ENCODE measurements at places on chromosomes 7 and 10.

GRCh38 chr10:71316056-71316785 lies 2.8 kb upstream of the SLC29A3 start:
- peak; percentile 18 for DNase-seq

- peak; percentile 6 for DNase-seq
These were observed 16.8 kb downstream of the GIMAP5 start for GRCh38 chr7:150753826-150754603.

GRCh38 chr7:115066050-115066449 lies 144.2 kb downstream of the MDFIC start:
- DNase-seq: no peak

DNA sequence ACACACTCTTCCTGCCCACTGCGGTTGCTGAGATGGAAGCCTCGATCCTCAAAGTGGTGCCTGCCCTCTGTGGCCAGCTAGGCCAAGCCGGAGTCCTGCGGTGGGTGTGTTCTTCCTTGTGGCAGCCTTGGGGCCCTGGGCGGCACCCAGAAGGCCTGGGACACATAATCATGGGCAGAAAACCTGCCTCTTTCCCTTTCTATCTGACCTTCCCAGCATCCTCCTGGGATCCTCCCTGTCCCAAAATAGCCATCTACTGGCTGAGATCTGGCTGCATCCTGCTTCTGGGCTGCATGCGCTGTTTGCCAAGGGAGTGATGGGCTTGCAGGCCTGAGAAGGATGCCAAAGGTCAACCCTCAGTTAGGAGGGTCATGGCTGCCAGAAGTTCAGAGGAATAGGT lies 23.9 kb downstream of the COL13A1 start:
- DNase-seq: no peak

DNA sequence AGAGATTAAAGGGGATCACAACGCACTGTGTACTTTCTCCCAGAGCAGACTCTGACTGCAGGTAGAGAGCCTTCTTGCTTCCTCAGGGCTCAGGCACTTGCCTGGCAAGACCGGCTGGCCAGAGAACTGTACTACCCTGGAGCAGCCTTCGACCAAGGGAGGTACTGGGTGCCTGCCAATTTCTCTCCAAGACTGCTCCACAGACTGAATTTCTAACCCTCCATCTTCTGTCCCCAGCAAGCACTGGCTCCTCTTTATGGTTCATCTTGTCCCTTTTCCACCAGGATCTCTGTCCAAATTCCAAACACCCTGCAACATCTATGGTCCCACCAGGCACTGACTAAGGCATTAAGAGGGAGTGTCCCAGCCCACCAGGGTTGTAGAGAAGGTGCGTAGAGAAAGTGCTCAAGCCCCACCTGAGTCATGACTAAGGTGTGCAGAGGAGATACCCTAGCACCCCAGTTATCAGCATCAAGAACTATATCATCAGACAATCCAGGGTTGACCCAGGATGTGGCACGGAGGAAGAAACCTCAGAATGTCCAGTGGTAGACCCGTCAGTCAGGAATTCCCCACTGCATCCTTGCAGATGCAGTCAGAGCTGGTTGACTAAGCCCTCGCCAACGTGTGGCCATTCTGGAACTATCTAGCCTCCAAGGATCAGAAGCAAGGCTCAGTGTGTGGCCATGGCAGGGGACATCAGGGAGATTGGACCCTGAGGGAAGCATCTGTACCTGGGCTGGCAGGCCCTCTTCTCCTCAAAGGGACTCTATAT lies 60.9 kb upstream of the CAMK2B start:
- peak; percentile 41 for DNase-seq

DNA sequence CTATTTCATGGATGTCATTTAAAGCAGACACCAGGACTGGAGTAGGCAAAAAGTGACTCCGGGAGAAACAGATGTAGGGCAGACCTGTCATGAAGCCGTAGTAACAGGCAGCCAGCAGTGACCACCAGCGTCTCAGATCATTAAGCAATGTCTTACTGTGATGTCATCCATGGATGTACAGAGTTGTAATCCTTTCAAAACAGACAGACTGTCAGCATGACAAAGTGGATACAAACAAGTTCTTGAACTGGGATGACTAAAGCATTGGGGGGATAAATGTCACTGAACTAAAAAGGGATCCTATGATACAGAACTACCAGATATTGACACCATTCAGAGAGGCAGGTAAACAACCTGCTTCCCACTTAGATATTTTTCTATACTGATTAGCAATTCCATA lies 675.5 kb downstream of the PARD3 start:
- DNase-seq: peak; percentile 37

DNA sequence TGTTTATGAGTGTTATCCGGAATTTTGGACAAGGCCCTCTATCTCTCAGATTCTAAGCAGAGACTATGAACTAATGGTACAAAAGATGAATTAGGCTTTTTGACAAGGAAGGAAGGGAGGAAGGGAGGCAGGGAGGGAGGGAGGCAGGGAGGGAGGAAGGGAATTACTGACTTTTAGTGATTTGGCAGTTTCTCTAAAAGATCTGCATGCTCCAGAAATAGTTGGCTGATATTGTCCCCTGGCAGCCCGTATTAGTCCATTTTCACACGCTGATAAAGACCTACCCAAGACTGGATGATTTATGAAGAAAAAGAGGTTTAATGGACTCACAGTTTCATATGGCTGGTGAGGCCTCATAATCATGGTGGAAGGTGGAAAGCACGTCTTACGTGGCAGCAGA lies 1093.5 kb downstream of the NRG3 start:
- DNase-seq: no peak

DNA sequence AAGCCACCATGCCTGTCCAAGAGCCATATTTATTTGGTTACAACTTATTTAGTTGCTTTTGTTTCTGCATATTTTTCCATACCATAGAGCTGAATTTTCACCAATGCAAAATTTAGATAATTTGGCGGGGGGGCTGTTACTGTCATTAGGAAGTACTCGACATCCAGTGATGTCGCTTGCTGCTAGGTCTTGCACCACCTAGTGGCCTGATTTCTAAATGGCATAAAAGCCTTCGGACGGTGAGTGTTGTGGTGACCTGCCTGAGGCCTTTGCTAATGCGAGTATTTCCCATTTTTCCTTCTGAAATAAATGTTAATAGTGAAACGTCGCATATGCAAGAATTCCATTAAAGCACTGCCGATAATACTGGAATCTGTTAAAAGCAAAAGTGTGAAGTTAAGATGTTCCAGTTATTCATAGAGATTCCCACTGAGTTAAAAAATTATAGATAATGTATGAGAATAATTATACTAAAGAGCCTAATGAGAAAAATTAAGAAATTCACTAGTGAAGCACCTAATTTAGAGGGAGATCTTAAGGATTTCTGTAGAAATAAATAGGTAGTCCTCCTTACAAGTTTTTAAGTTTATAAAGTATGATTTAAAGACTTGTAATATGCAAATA lies 86.1 kb upstream of the DNAJB6 start:
- peak; percentile 68 for DNase-seq

DNA sequence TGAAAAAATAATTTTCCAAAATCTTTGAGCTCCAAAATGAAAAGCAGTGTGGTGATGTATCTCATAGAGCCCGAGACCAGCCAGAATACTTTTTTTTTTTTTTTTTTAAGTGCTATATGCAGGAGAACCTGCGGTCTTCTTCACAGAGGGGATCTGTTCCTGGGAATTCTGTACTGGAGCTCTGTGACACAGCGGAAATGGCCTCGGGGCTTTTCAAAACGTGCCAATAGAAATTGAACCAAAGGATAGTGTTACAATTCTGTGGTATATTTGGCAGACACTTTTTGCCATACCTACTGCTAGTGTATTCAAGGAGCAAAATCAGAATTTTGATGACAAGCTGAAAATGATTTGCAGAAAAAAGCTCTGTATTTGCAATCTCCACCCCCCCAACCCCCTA lies 1429.3 kb upstream of the LRRTM3 start:
- DNase-seq: no peak

DNA sequence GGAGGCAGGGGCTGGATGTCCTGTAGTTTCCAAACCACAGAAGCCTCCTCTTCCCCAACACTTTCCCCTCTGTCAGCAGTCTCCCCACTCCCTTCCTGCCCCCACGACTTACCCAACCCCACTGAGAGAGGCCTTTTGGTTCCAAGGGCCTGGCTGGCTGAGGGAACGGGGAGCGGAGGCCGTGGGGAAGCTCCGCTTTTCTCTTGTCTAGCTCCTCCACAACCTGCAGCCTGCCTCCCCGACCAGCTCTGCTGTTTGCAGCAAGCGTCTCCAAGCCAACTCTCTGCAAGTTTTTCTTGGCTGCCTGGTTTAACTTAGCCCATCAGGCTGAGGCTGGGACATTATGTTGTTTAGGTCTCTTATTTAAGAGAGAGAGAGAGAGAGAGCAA lies 126.8 kb downstream of the NEURL1 start:
- peak; percentile 23 for DNase-seq

GRCh38 chr10:32851301-32851700 lies 106.7 kb downstream of the ITGB1 start:
- DNase-seq: peak; percentile 11

DNA sequence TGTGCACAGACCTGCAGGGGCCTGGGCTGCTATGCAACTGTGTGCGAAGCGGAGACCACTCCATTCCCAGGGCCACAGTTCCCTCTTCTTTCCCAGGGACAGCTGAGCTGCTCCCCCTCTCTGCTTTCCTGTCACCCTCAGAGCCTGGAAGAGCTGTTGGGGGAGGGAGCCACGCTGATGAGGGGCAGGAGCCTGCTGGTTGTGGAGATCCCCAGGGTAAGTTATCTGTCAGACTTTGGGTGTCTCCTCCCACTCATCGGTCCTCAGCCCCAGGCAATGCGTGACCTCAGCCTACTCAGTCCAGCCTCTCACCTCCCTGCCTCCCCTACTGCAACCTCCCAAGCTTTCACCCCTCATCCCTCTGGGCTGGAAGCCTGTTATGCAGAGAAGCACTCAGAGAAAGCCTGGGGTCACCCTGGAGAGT lies 53.5 kb downstream of the ZNF467 start:
- DNase-seq: no peak

DNA sequence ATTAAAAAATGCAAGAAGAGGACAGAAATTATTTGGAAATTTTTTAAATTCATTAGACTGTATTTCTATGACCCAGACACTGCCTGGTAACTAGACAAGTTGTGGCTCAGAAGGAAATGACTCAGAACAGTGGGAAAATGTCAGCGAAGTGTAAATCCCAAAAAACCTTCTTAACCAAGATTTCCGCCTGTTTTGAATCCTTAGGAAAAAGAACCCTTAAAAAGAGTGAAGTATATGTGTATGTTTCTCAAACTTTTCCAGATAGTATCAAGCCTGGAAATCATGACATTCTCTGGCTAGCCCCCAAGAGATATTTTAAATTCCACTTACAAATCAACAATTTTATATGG lies 42.7 kb upstream of the PLXNA4 start:
- DNase-seq: peak; percentile 48

- DNase-seq: no peak
These were observed 172.7 kb downstream of the AGMO start for GRCh38 chr7:15389073-15389472.

DNA sequence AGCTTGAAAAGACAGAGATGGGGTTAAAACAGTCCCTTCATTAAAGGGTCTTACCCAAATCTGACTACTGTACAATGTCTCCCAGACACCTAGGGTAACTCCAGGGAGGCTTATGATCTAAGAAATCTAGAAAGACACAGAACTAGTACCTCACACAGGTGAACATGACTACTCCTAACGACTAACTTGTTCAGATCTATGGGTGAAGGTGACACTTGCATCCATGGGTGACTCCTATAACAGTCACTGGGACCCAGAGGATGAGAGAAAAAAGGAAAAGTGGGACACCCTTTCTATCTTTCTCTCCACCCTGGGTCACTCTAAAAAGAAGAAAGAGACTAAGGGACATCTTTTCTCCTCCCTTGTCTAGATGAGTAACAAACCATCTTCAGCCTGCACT lies 19.2 kb downstream of the AKR1C8 start:
- peak; percentile 31 for DNase-seq

DNA sequence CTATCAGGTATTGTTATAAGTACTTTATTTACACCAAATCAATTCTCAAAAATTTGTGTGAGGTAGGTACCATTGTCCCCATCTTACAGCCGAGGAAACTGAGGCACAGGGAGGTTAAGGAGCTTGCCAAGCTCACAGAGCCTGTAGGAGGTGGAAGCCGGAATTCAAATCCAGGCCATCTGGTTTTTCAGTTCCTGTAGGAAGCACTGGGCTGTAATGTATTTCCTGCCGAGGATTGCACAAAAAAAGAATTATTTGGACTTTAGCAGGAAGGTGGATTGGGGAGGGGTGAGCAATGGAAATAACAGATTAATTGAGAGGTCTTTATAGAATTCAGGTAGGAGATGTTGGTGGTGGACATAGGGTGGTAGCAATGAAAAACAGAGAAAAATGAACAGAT lies 315.3 kb upstream of the AUTS2 start:
- no peak for DNase-seq

- DNase-seq: no peak
These were observed 36.1 kb downstream of the ARHGAP19 start for GRCh38 chr10:97256356-97256755.

GRCh38 chr7:137878333-137878961 lies 31.7 kb upstream of the DGKI start:
- peak; percentile 54 for DNase-seq

- DNase-seq: no peak
These were observed 533.0 kb downstream of the PTPRN2 start for GRCh38 chr7:158054611-158055010.

GRCh38 chr7:22726345-22726906 lies 574 bp upstream of the IL6 start:
- DNase-seq: peak; percentile 87

DNA sequence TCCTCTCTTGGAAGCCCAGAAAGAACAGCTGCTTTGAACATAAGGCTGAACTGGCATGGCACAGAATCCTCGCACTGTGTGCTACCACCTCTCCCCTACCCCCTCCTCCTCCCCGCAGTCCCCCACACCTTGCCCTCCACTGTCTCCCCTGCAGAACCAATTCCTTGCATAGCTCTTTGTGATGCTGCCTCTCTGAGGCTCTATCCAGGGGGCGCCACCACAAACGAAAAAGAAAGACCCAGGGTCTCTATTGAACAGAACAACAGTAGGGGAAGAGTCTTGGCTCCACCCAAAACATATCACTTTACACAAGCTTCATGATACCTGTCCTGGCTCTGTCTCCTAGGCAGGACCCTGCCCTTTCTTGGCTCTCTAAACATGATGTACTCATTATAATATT lies 26.2 kb upstream of the EBLN1 start:
- DNase-seq: no peak

- no peak for DNase-seq
These were observed 456 bp upstream of the ACHE start for GRCh38 chr7:100895956-100896731.

Measured in cardiac fibroblast (primary cell).